ENCODE measurements at places on chromosomes 6 and 20.

DNA sequence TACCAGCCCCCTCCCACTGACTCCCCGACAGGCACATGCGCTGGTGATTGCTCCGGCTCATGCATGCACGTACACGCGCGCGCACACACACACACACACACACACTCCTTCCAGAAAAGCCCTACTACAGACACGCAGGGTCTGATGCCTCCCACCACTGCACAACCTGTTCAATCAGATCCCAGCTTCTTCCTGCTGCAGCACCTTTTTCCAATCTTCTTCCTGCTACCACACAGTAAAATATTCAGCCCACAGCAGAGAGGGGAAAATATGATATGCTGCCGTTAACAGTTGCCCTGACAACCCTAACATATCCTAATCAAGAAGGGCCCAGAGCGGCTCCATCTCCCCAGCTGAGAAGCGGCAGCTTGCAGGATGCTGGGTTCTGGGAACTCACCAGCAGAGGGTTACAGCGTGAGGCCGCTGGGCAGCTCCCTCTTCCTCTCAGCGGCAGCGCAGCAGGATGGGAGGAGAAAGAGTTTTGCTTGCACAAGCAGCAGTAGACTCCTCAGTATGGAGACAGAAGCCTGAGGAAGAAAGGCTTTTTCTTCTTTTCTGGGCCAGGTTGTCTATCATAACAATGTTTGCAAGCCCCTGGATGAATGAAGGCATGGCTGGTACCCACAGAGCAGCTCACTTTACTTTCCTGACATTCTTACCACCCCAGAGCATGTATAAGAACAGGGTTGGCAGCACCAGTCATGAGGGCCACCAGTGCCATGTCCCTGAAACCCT lies 23.9 kb downstream of the MAP7 start:
- peak; percentile 22 for DNase-seq

DNA sequence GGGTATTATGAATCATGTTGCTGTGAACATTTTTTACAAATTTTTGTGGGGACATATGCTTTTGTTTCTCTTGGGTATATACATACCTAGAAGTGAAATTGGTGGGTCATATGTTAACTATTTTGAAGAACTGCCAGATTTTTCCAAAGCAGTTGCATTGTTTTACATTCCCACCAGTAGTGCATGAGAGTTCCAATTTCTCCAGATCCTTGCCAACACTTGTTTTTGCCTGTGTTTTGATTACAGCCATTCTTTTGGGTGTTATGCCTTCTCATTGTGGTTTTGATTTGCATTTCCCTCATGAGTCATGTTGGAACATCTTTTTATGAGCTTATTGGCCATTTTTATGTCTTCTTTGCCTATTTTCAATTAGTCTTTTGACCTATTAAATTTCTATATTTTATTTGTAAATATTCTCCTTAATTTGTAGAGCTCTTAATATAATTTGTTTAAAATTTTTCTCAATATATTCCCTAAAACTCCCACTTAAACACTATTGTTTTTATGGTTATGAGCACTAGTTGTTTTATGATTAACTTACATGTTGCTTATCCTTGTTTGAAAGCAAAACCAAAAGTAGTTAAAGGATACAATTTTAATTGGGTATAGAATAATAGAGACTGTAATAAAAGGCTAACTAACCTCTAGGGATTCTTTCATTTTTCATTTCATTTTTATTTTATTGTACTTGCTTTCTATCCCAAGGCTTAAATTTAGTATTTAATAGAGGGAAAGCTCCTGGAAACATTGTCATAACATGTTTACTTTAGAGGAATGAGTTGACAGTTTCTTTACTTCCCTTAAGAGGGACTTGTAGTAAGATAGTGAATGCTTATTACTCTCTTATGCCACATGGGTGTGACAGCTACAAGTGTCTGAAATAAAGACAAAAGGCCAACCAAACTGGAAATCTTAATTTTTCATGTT lies 5.5 kb downstream of the UBR2 start:
- peak; percentile 10 for DNase-seq

GRCh38 chr6:110367825-110368224 lies 9.7 kb upstream of the METTL24 start:
- DNase-seq: no peak

DNA sequence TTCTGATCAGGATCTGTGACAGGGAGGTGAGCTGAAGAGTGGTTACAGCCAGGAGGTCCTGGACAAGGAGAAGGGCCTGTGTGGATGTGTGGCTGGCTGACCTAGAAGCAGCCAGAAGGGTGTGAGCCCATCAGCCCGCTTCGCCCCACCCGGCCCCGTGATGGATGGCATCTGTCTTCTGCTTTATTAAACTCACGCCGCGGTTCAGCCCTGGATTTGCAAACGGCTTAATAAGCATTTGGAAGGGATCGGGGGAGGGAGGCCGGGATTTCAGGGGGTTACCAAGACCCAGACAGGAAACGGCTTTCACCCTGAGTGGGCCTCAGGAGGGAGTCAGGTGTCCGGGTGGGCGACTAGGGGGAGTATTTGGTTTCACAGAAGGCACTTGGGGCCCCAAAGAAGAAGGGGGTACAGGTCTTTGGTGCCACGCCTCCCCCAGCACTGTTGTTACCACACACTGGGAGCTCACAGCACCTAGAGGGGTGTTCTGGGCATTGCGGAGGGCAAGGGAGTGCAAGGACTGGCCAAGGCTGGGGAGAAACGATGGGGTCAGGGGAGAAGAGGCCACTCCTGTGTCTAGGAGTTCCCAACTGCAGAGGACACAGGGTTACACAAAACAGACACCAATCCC lies 53.8 kb upstream of the FOXP4 start:
- DNase-seq: no peak

DNA sequence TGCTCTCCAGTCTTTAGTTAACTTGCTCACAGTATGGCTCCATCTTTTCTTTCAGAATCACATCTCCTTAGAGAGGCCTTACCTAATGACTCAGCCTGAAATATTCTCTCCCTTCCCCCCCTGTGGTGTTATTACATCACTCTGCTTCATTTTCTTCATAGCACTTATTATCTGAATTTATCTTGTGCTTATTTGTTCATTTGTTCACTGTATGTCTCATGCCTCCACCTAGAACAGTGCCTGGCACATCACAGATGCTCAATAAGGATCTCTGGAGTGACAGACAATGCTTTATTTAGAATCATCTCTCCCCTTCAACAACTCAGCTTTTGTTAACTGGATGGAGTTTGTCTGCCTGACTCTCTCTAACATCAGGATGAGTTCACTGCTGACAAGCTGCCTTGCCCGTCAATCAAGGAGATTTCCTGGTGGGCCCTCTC lies 96.6 kb upstream of the MAN1A1 start:
- no peak for DNase-seq

GRCh38 chr20:3652676-3653596 lies 10.3 kb downstream of the GFRA4 start:
- DNase-seq: no peak

GRCh38 chr6:155248008-155249001 lies 15.5 kb upstream of the CLDN20 start:
- DNase-seq: no peak

DNA sequence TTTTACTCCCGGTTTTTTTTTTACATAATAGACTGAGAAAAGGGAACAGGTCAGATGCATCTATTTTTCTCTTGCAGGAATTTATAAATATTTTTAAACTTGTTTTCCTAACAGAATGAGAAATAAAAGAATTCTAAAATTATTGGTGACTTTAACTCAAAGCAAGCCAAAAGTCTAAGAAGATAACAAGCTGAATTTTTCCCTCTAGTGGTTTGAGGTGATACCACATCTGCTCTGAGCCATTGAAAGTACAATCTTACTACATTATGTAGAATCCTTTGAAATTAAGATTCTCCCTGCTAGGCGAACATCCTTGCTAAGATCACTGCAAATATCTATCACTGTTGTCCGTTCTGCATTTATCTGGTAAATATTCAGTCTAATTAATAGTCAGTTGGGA lies 10.7 kb upstream of the STMND1 start:
- no peak for DNase-seq

DNA sequence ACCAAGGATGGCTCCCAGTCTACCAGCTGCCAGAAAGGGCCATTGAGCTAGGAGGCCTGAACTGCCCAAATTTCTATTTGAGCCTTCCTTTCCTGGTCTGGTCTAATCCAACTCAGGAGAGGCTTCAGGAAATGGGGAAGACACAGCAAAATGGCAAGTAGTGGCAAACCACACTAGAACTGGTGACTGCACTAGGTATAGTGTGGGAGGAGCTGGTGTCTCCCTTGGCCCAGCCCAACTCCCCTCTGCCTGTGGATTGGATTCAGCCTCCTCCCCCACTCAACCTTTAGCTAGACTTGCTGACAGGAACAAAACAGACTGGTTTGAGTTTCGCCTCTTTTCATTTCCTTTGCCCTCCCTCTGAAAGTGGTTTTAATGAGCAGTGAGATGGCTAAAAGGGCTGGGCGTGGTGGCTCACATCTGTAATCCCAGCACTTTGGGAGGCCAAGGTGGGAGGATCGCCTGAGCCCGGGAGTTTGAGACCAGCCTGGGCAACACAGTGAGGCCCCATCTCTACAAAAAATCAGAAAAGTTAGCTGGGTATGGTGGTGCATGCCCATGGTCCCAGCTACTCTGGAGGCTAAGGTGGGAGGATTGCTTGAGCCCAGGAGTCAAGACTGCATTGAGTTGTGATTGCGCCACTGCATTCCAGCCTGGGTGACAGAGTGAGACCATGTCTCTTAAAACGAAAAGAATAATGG lies 17.5 kb downstream of the MRPS18A start:
- DNase-seq: no peak

DNA sequence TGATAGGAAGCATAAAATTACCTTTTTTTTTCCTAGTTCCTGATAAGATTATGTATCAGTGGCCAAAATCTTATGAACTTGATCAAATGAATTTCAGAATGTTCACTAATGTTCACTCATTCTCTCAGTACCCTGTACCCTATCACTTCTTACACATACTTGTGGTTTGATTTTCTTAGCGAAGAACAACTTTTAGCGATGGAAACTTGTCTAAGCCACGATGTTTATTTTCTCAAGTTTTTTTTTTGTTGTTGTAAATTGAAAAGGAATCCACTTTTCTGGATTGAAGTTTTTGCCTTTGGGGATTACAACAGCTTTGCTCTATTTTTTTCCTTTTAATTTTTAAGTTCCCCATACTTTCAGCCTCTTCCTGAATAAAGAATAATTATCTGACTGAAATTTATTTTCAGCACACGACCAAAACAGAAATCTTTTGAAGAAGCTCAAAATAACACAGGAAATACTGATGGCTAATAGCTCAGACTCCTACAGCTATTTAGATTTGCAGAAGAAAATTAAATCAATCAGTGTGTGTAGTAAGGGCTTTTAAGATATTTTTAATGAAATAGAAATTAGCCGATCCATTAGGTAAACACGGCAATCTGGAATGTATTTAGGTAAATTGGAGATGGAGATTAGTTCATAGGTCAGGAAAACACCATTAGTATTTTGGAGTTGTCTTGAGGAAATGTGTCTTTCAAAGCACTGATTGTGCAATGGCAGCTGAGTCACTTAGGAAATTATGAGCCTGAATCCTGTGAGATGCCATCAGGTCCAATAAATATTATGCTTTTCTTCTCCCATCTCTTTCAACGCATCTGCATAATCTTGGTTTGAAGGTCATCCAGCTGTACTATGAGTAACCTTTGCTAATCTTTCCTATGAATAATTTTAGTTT lies 217.5 kb downstream of the GJA1 start:
- DNase-seq: no peak

GRCh38 chr20:45958593-45958992 lies 13.4 kb downstream of the ZNF335 start:
- DNase-seq: no peak
